Left colon (tissue), 2 donors: ENCODE measurements at places on chromosomes 1 and 21. TPM values are rescaled to one million over a fixed set of nuclear protein-coding genes. Genes with fewer than 3 reads are reported as not detected.

- DNase-seq, result no peak
Observed at GRCh38 chr21:34687745-34688144, 19.0 kb downstream of the CLIC6 start.

EVA1C gene
- 24.5 TPM for total RNA-seq

UBASH3A gene
- total RNA-seq, result 0.67 TPM

ZBED6 gene
- 26.7 TPM for total RNA-seq

HRNR gene
- not detected for total RNA-seq

DNA sequence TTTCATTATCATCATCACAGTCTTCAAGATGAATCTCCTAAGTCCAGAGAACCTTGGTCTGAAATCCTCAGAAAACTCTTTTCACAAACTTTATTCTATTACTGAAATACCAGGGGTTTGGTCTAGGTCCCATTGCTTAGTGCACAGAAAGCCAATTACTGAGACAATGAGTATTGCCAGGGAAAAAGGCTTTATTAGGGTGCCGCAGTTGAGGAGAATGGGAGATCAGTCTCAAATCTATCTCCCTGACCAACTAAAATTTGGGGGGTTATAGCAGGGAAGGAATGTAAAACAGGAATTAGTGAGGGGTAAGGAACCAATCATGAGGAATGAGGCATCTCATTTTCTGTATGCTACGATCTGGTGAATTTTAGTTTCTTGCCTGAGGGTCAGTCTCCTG is 70.5 kb upstream of the PPIH start:
- no peak for DNase-seq

DNA sequence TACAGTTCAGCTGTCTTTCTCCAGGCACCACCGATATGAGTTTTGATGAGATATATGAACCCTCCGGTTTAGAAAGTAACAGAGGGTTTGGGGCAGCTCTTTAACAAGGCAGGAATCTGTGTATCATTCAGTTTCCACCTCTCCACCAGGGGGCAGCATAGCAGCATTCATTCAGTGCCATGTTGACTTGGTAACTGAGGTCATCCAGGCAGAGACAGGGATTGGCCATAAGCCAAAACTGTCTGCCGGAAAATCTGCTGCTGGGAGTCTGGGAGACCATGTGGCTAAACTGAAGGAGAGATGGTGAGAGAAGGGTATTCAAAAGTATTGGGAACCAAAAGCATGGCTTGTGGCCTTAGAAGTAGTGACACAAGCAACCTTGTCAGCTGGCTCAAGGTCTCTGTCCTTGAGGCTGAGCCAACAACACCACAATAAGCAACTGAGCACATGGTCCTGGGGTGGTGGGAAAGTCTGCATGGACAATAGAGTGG is 98.5 kb downstream of the LMX1A start:
- DNase-seq, result peak; percentile 84

- no peak for DNase-seq
Observed at GRCh38 chr1:84834419-84835064, 58.5 kb downstream of the LPAR3 start.

SLAMF9 gene
- not detected for total RNA-seq

DNA sequence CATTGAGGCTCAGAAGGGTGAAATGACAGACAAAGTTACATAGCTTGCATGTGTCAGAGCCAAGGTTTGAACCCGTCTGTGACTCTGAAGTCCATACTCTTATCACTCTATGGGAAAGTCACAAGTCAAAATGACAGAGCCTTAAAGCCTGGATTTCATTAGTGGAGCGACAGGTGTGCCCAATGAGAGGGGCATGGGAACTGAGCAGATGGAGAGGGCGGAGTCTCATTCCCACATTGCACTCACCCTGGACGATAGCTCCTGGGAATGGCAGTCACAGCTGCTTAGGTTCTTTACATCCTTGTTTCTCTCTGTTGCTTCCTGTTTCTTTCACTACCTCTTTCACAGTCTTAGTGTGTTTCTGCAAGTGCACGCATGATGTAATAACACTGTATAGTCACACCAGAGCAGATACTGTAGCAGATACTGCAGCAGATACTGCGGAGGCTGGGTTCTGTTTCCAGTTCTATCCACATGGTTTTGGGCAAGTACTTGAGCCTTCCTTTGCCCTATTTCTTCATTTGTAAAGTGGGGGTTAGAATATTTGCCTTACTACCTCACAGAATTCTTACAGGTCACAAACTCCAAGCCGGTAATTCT is 127.2 kb downstream of the ZSCAN20 start:
- no peak for DNase-seq

DSCAM gene
- not detected for total RNA-seq

GRCh38 chr1:82330330-82330729 is 529.6 kb downstream of the ADGRL2 start:
- DNase-seq, result no peak

RUSC1 gene
- 73.2 TPM for total RNA-seq

GRCh38 chr1:173532237-173532636 is 55.1 kb downstream of the PRDX6 start:
- DNase-seq, result no peak

SLC30A2 gene
- total RNA-seq, result 0.22 TPM

- DNase-seq, result no peak
Observed at GRCh38 chr1:98556521-98557158, 104.9 kb upstream of the SNX7 start.
